ENCODE measurements at places on chromosomes 4 and X.

GRCh38 chr4:136599890-136600289 lies 932.4 kb downstream of the PCDH18 start:
- DNase-seq, result no peak

- no peak for DNase-seq
Measured at GRCh38 chrX:97682991-97683840, 799.5 kb downstream of the RPA4 start.

DNA sequence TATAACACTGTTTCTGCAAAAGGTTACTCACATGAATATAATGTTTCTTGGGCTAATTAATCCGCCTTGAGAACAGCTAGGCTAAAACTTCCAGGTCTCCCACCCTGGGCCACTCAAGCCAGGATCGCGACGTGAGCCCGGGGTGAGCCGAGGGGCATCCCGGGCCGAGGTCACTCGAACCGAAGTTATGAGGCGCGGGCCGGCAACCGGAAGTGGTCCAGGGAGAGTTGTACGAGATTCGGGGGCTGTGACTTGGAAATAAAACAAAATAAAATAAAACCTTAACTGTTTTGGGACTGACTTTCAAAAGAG lies 317 bp downstream of the CMC4 start:
- DNase-seq, result no peak

DNA sequence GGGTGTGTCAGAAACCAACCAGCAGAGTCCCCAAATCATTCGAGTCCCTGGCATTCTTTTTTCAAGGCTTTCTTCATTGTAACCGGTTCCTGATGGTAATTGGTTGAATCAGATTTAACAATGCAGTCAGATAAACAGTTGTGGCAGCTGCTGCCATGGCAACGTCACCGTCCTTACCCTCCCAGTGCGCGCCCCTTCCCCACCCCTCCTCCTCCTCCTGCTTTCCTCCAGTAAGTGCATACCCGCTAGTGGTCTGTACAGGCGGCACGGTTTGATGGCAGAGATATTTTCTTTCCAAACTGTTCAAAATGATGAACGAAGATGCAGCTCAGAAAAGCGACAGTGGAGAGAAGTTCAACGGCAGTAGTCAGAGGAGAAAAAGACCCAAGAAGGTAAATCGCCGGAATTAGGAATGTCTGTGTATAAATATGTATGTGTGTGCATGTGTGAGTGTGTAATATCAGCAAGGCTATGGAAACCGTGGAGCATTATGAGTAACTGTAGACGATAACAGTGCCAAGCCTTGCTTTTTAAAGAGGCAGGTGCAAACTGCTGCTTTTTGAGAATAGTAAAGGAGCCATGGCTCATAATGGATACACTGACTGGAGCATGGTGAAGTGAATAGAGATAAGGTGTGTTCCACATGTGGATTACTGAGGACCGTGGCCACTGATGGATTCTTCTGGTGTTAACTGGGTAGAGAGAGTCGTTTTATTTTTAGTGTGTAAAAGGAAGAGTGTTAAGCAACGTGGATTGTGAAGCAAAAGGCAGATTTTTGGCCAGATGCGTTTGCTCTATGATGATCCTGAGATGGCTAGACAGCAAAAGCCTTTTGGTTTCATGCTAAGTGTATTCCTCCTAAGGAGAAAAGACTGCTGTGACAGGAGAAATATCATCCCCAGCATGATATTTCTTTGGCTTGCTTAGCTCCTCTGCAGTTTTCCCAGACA lies at the start of gene ANK2:
Gene ANK2 (plus strand): TSS at position 233 of the 950 bp plus-strand sequence. CDS start 76 bp downstream, at position 309.
- DNase-seq, result no peak

GRCh38 chrX:152806035-152806434 lies 24.5 kb downstream of the CETN2 start:
- DNase-seq, result no peak

DNA sequence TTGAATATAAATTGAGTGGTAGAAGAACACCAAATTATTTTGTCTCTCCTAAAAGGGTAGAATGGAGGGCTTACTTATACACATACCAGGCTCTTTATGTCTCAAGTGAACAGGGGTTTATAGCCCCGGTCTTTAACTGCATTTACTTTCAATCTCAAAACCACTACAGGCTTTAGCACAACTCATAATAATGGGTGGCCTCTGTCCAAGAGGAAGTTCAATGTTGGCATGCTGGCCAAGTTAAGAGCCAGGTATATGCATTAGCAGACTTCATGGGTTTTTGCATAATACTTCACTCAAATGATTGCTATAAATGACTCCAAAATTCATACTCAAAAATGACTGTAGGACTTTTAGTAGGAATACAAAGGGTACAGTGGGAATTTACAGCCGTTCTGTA lies 118.5 kb upstream of the OTUD4 start:
- DNase-seq, result no peak

GRCh38 chr4:180456928-180457327 lies 1786.3 kb upstream of the TENM3 start:
- no peak for DNase-seq

DNA sequence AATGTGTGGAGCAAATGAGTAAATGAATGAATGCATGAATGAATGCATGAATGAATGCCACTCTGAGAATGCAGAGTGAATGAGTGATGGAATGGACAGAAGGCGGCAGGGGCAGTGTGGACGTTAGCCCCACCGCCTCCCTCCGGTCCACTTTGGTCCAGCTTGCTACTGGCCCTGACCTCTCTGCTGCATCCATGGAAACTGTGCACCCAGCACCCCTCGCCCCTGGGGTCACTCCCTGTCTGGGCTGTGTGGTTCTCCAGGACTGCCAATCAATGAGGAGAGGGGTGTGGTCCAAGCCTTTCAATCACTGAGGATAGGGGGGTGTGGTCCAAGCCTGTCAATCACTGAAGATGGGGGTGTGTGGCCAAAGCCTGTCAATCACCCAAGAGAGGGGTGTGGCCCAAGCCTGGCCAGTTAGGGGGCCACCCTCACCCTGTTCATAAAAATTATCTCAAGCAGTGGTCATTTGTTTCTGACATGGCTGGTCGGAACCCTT lies 39.2 kb upstream of the ASMTL start:
- peak; percentile 82 for DNase-seq

GRCh38 chr4:12633053-12633651 lies 851.0 kb downstream of the RAB28 start:
- peak; percentile 87 for DNase-seq

GRCh38 chr4:145868637-145869409 lies 69.8 kb downstream of the ZNF827 start:
- no peak for DNase-seq

DNA sequence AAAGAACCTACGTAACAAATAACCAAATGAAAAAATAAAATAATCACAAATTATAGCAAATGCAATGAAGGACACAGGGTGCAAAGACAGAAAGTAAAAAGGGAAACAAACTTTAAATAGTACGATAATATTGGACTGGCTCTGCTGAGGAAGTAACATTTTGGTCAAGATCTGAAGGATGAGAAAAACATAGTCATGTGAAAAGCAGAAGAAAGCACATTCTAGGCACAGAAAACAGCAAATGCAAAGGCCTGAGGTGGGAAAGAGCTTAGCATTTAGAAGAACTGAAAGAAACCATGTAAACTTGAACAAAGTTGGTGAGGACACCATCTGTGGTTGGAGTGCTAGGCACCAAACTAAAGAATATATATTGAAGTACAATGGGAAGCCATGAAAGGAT lies 111.2 kb downstream of the PPP3CA start:
- no peak for DNase-seq

All from stimulated activated CD8-positive, alpha-beta memory T cell treated with anti-CD3 and anti-CD28 coated beads, Interleukin-4, amount 100 ng/mL, for 48 hours (primary cell).